Cardiac muscle cell (in vitro differentiated cells and primary cell): ENCODE measurements at places on chromosomes 16 and 17. TPM values are rescaled to one million over a fixed set of nuclear protein-coding genes. Genes with fewer than 3 reads are reported as not detected.
A peak's percentile ranks its signal among the peaks of the same experiment; 100 is the strongest.

GRCh38 chr17:7293159-7293558, 1.3 kb downstream of the YBX2 start:
- no peak for DNase-seq

DNA sequence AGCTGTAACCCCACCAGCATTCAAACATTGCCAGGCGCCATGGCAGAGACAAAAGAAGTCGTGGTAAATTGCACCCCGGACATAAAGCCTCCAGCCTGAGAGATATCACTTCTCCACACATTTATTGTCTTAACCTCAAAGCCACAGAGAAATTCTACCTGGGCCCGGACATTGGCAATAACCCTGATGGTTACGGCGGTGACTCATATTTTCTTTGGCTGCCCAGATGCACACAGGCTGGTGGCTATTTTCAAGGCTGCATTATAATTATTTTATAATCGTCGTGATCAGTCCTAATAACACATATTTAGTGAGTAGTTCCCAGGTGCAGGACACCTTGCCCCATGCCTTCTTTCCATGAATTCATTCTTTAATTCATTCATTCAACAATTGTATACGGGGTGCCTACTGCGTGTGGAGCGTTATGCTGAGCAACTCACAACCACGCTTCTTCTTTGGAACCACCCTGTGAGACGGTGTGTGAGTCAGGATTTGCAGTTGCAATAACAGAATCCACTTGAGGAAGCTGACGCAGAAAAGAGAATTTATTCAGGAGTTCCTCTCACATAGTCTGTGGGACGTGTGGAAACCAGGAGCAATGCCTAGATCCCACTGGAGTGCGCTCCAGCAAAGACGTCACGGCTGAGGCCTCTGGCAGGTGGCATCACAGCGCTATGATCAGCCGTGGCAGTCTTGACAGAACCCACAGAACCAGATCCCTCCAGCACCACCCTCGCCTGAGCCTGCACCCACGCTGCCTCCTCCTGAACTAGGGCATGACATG, 245.7 kb downstream of the FOXL1 start:
- peak; percentile 12 for DNase-seq

DNA sequence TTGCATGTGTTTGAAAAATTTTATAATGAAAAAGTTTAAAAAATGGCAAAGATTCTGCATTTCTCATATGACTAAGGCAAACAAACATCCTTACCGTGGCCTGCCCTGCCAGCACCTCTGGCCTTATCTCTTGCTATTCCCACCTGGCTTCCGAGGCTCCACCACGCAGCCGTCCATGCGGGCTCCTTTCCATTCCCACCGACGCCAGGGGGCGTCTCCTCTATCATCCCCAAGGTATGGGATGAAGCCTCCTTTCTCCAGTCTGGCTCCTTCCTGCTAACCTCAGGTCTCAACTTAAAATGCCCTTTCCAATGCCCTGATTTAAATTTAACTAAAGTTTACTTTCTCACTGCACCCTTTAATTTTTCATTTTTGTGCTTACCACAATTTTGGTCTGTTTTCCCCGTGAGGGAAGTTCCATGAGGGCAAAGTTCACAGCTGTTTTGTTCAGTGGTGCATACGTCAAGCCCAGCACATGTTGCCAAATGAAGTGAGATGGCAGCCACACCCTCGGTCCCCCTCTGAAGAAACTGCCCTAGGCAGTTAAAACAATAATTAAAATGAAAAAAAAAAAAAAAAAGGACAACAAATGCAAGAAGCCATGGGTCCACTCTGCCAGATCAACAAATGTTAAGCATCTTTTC, 13.3 kb upstream of the SDK2 start:
- DNase-seq, result peak; percentile 50

DNA sequence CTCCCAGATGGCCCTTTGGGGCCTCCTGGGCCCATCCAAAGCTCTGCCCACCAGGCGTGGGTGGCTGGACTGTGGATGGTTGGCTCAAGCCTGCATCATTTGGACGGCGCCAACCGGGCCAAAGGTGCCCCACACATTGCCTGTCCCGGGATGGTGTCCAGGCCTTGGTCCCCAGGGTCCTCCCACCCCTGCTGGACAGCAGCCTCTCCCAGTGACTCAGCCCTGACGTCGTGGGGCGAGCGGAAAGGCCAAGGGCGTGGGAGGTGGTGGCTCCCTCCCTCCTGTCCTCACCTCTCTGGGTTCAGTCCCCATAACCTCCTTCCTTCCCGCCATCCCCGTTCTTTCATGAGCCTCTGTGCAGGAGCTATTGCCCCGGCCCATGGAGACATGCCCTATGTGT, 42.1 kb upstream of the DLX4 start:
- DNase-seq, result peak; percentile 73

DNA sequence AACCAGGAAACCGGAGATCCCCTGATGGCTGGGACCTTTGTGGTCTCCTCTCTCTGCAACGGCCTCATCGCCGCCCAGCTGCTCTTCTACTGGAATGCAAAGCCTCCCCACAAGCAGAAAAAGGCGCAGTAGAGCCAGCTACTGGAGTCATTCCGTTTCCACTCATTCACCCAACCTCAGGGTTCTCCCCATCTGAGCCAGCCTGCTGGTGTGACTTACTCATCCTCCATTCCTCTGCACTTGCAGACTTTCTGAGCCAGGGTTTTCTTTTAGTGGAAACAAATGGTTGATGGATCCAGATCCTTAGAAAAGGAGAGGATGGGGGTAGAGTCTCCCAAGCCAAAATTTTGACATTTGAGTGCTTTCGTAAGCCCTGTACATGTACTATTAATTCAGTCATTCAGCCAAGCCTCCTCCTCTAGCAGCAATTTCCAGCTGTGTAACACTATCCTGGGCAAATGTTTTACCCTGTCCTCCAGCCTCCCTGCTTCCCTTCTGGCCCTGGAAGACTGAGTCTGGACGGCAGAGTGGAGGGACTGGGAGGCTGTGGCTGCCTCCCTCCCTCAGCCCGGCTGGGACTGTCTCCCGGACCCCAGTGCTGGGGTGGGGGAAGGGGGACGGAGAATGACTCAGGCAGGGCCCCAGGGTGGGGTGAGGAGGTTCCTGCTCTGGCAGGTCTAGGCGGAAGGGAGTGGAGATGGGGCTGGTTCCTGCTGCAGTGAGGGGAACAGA, 2.3 kb downstream of the SOX15 start:
- peak; percentile 76 for DNase-seq

The MGAT5B gene
- total RNA-seq, result 0.48 and 0.81 TPM in 2 replicates

GRCh38 chr16:2357331-2357730, 16.8 kb upstream of the ABCA3 start:
- DNase-seq, result no peak

GRCh38 chr16:65415460-65415859, 293.6 kb upstream of the CDH11 start:
- peak; percentile 15 for DNase-seq

The CACNG3 gene
- not detected in 2 replicates for total RNA-seq
